Neuronal stem cell (in vitro differentiated cells): ENCODE measurements at places on chromosomes 4 and X.

DNA sequence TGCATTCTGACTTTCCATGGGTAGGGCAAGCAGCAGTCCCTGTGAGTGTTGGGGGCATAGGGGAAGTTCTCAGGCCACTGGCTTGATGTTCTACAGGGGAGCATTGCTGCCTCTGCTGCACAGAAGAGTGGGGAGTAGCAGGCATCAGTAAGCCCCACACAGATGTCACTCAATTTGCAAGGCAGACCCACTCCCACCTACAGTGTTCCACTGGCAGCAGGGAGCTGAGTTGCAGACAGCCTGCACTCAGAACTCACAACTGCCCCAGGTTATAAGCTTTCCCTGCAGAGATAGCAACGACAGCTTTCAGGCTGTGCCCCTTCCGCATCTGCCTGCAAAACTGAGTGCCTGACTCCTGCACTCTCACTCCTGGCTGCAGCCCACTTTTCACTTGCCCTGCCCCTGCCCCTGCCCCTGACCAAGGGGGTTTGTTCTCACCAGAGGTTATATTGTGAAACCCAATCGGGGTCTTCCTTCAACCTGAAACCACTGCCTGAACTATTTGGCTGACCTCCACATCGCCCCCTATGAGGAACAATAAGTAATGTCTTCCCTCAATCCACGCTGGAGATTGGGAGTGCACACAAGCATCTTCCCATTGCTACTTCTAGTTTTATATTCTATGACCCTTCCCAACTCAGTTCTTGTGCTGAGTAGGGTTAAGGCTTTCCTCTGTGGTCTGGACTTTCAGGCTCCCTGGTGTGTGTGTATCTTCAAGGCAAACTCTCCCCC, 227.4 kb upstream of the CXorf51B start:
- DNase-seq, result no peak
- no peak overlapping the region for H3K27ac ChIP-seq
- H3K4me3 ChIP-seq, result no peak overlapping the region
- no peaks in the 10 kb centered on the region for H3K36me3 ChIP-seq

DNA sequence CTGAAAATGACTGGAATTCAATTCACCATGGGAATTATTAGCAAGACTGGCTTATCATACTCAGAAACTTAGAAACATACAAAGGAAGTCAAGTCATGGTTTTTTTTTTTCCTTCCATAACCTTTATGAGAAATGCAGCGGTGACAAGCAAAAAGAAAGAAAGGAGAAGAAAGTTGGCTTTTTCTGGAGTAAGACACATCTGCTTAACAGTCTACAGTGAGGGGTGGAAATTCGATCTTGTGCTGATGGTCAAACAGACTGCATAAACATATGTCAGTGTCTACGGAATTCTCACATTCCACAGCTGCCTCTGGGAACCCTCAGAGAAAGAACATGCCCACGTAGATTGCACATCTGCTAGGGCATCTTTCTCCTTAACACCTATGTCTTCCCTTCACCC, 54.6 kb downstream of the PROM1 start:
- H3K4me1 ChIP-seq, result peaks cover 18% of the 10 kb centered on the region
- no peak overlapping the region for H3K4me3 ChIP-seq
- H3K27ac ChIP-seq, result no peak overlapping the region
- no peaks in the 10 kb centered on the region for H3K27me3 ChIP-seq
- H3K36me3 ChIP-seq, result peaks cover 18% of the 10 kb centered on the region
- DNase-seq, result no peak

- H3K4me1 ChIP-seq, result peaks cover 4% of the 10 kb centered on the region
- no peaks in the 10 kb centered on the region for H3K36me3 ChIP-seq
- no peak overlapping the region for H3K27ac ChIP-seq
- H3K27me3 ChIP-seq, result no peaks in the 10 kb centered on the region
- DNase-seq, result no peak
Observed at GRCh38 chr4:54542119-54542438, 115.7 kb upstream of the KIT start.

DNA sequence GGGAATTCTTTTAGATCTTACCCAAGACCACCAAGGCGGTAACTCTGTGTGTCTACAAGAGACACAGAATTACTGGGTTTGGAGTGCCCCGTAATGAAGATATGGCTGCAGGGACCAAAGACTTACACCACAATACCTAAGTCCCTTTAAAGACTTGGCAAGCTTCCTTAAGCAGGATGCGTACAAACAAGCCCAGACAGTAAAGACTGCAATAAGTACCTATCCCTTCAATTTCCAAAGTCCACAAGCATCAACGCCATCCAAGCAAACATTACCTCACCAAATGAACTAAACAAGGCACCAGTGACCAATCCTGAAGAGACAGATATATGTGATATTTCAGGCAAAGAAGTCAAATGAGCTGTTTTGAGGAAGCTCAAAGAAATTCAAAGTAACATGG, 42.3 kb upstream of the RNF128 start:
- no peaks in the 10 kb centered on the region for H3K27me3 ChIP-seq
- no peaks in the 10 kb centered on the region for H3K36me3 ChIP-seq
- no peaks in the 10 kb centered on the region for H3K4me1 ChIP-seq
- H3K27ac ChIP-seq, result no peak overlapping the region

- H3K4me3 ChIP-seq, result peak overlapping the region; percentile 11
- peaks cover 15% of the 10 kb centered on the region for H3K27me3 ChIP-seq
- no peaks in the 10 kb centered on the region for H3K36me3 ChIP-seq
- H3K27ac ChIP-seq, result no peak overlapping the region
Observed at GRCh38 chr4:4762909-4763821, 96.3 kb upstream of the MSX1 start.

DNA sequence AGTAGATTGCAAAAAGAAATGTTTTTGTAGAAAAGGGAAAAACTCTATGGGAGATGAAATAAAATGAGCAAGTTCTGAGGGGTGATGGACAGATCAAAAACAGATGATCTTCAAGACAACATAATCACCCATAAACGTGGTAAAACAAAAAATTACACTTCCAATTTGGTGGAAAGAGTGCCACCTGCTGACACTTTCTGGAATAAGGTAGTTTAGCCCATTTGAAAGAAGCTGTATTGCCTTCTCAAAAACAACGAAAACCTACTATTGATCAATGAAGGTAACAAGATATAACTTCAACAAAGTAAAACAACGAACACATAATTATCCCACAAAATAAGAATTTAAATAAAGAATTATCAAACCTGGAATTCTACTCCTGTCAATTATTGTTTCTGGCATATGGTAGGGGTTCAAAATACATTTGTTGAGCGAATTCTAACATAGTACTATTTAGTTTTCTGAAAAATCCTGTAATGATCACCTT, 2.5 kb downstream of the COQ2 start:
- no peak overlapping the region for H3K27ac ChIP-seq
- peaks cover 2% of the 10 kb centered on the region for H3K4me1 ChIP-seq
- H3K27me3 ChIP-seq, result no peaks in the 10 kb centered on the region
- H3K36me3 ChIP-seq, result peaks cover 23% of the 10 kb centered on the region
